ENCODE measurements at places on chromosomes 5 and 9.

DNA sequence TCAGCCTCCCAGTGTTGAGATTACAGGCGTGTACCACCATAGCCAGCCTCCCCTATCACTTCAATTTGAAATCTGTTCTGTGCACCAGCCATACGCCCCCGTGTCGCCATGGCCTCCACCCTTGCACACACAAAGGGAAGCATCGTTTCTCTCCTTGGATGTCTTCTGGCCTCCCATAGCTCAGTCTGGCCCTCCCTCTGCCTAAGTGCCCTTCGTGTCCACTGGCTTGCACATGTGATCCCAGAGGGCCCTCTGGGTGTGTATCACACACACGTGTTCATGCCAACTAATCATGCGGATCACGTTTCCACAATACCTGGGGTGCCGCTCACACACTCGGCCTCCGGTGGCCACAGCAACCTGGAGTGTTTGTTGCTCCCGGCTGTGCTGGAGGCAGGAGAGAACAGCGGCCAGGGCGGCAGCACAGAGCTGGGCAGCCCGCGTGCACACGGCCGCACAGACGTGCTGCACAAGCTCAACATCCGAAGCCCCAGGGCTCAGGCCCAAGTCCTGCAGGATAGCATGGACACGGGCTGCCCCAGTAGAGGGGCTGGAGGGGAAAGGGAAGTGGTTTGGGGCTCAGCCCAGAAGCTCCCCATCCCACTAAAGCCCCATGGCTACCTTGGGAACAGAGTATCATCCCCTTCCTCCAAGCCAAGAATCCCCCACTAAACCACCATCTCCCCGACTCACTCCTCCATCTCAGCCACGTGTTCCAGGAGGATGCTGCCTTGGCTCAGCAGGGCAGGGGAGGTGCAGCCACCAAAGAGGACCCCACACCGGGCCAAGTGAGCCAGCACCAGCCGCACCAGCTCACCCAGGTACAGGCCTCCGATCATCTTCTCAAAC lies 10.9 kb downstream of the HK3 start:
- no peak for DNase-seq

DNA sequence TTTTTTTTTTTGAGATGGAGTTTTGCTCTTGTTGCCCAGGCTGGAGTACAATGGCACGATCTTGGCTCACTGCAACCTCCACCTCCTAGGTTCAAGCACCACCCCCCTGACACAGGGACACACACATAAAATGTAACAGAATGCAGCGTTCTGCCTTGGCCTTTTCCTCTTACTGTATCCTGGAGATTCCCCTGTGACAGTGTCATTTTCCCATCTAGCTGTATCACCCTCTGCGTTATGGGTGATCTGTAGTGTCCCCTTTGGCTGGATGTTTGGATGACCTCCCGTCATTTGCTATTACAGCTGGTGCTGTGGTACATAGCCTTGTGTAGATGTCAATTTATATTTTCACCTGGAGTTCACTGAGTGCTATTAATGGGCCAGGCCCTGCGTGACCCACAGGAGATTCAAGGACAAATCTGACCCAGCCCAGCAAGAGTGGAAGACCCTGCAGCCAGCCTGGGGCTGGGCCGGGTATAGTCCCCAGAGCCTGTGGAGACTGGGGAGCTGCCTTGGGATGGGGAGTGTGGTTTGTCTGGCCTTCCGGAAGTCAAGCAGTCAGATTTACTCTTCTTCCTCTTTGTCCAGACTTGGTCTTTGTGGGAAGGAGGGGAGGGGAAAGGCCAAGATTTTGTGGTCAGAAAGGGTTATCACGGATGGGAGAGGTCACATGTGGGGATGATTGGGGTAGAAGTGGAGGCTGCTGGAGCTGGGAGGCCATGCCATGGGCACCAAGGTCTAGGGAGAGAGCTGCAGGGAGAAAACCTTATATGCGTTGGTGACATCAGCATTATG lies 43.6 kb downstream of the ERGIC1 start:
- DNase-seq = no peak

DNA sequence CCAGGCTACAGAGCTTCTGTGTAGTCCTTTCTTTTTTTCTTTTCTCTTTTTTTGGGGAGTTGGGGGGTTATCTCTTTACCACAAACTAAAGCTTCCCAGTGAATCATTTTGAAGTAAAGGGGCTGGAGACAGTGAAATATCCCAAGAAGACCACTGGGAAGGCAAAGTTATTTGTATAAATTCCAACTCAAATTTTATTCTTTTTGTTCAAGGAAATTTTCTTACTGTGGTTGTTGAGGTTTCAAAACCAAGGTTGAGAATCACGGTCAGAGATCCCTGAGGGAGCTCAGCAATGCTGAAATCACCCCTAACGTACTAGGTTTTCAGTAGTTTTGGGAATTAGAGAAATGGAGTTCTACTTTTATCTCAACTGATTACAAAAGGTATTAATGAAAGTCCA lies 175.7 kb downstream of the ARHGEF28 start:
- no peak for DNase-seq

- DNase-seq = no peak
Observed at GRCh38 chr5:69528035-69528434, 32.0 kb upstream of the GTF2H2C start.

DNA sequence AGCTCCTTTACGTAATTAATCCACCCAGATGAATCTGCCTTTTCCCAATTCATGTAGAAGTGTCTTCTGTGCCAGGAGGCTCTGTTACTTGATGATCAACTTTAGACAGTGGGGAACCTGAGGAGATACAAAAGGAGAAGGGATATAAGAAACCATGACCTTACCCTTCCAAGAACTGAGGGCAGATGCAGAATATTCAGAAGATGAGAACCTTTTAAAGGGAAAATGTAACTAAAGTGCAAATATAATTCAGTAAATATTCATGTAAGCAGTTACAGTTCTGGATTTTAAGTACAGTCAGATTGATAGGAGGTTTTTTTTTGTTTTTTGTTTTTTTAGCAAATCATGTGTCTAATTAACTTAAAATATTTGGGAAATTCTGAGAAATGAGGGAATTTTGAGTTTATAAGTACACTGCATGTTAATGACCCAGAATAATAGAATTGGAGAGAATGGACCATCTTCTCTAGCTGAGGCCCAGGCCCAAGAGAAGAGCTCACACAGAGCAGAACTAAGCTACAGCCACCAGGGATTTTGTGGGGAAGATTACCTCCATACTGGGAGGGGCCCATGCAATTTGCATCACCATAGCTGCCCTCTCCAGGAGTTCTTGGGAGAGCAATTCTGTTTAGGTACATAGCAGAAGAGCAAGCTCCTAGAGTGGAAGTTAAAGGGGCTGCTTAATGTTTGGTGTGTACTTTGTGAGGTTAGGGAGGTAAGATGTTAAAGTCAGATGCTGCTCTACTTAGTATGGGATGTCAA lies 61.5 kb downstream of the SV2C start:
- DNase-seq = no peak

GRCh38 chr5:96235008-96235910 lies 197.8 kb downstream of the PCSK1 start:
- DNase-seq = no peak

- DNase-seq = no peak
Observed at GRCh38 chr5:86232246-86232645, 385.5 kb upstream of the COX7C start.

GRCh38 chr9:130433168-130433946 lies 11.4 kb upstream of the ASS1 start:
- peak; percentile 64 for DNase-seq

- peak; percentile 31 for DNase-seq
Observed at GRCh38 chr5:673161-673830, 19.9 kb downstream of the TPPP start.

GRCh38 chr9:76150013-76150412 lies 244.2 kb downstream of the RFK start:
- no peak for DNase-seq

DNA sequence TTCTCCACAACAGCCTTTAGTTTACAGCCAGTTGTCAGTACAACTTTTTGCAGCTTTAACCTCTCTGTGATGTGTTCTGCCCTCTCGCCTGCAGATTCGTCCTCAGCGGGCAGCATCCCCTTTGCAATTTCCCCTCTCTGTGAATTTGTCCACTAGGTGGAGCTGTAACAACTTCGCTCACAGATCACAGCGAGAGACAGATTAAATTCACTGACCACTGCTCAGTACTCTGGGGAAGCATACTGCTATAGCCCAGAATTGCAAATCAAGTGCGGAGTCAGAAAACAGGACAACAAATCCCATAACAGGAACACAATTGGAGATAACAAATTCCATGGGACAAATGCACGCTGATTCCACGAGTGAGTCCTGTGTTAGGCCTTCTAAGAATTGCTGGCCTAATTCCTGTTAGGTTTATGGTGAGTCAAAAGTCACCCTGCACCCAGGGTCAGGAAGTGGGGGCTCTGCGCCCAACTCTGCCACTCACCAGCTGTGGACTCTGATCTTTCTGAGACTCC lies 2124.9 kb downstream of the MAT2B start:
- no peak for DNase-seq

- no peak for DNase-seq
Observed at GRCh38 chr9:89036891-89037290, 45.6 kb downstream of the S1PR3 start.
